Chondrocyte (in vitro differentiated cells): ENCODE measurements at places on chromosomes 12 and 14. TPM values are rescaled to one million over a fixed set of nuclear protein-coding genes. Genes with fewer than 3 reads are reported as not detected.

Gene PIP4K2C
- total RNA-seq: 27.9 to 33.1 TPM (median 30.5 TPM) in 3 replicates

Gene CYP46A1
- 0.72 to 2.8 TPM (median 1.2 TPM) in 3 replicates for total RNA-seq

Gene GALNT6
- 0.90 to 1.5 TPM (median 1.1 TPM) in 3 replicates for total RNA-seq

Gene LPAR5
- 0.41 to 0.57 TPM (median 0.48 TPM) in 3 replicates for total RNA-seq

Gene SIX4
- total RNA-seq: 26.0 to 44.9 TPM (median 26.2 TPM) in 3 replicates

Gene LTBR
- 11.8 to 46.5 TPM (median 41.1 TPM) in 3 replicates for total RNA-seq

Gene POLE
- total RNA-seq: 44.7 to 65.7 TPM (median 48.0 TPM) in 3 replicates

Gene WSCD2
- 0.23 to 1.6 TPM (median 0.32 TPM) in 3 replicates for total RNA-seq

Gene ARID2
- total RNA-seq: 23.0 to 34.5 TPM (median 25.1 TPM) in 3 replicates

Gene TSPAN19
- not detected in 3 replicates for total RNA-seq

Gene PDZRN4
- total RNA-seq: 0.15 to 0.25 TPM (median 0.17 TPM) in 3 replicates

Gene PSMD9
- 49.7 to 61.9 TPM (median 53.5 TPM) in 3 replicates for total RNA-seq

Gene GPX2
- not detected in 3 replicates for total RNA-seq

Gene ARHGEF25
- total RNA-seq: 29.0 to 30.6 TPM (median 29.5 TPM) in 3 replicates

Gene ANO4
- total RNA-seq: 6.5 to 11.0 TPM (median 9.2 TPM) in 3 replicates

Gene GALNT8
- 0.51 to 1.7 TPM (median 1.4 TPM) in 3 replicates for total RNA-seq

Gene ANO2
- 0.44 to 0.73 TPM (median 0.47 TPM) in 3 replicates for total RNA-seq

Gene CACNA2D4
- total RNA-seq: 0.30 to 0.92 TPM in 2 of 3 replicates, not detected in the other

Gene NDUFA9
- 68.1 to 87.9 TPM (median 68.7 TPM) in 3 replicates for total RNA-seq

Gene SLC10A1
- total RNA-seq: not detected in 3 replicates

Gene KCNC2
- not detected in 3 replicates for total RNA-seq

Gene PRIMA1
- total RNA-seq: not detected in 3 replicates

Gene CDCA3
- 4.1 to 7.5 TPM (median 5.6 TPM) in 3 replicates for total RNA-seq

Gene TAS2R7
- not detected in 3 replicates for total RNA-seq

Gene NFATC4
- total RNA-seq: 93.4 to 99.2 TPM (median 97.7 TPM) in 3 replicates

Gene OS9
- total RNA-seq: 284 to 337 TPM (median 290 TPM) in 3 replicates

Gene DIABLO
- 47.7 to 51.1 TPM (median 49.9 TPM) in 3 replicates for total RNA-seq

Gene PLEK2
- not detected in 3 replicates for total RNA-seq

Gene PELI2
- 4.7 to 9.0 TPM (median 8.7 TPM) in 3 replicates for total RNA-seq

Gene AVPR1A
- 0.15 to 0.45 TPM (median 0.41 TPM) in 3 replicates for total RNA-seq

Gene IRAK3
- total RNA-seq: 0.97 to 2.0 TPM (median 1.9 TPM) in 3 replicates

Gene LALBA
- total RNA-seq: not detected in 3 replicates

Gene HOXC10
- total RNA-seq: not detected in 3 replicates

Gene HOXC4
- not detected in 3 replicates for total RNA-seq

Gene CELA1
- total RNA-seq: not detected in 3 replicates

Gene HCAR1
- total RNA-seq: not detected in 3 replicates

Gene IL26
- 0.67 to 2.5 TPM in 2 of 3 replicates, not detected in the other for total RNA-seq

Gene WNT1
- not detected in 3 replicates for total RNA-seq

Gene TPH2
- total RNA-seq: not detected in 3 replicates

Gene GLIPR1L2
- total RNA-seq: 0.44 to 0.97 TPM (median 0.65 TPM) in 3 replicates

Gene ING4
- 32.9 to 38.5 TPM (median 37.5 TPM) in 3 replicates for total RNA-seq

Gene NEUROD4
- not detected in 3 replicates for total RNA-seq

Gene RPGRIP1
- not detected in 3 replicates for total RNA-seq

Gene NFE2
- not detected in 3 replicates for total RNA-seq

Gene CLEC7A
- total RNA-seq: not detected in 3 replicates

Gene CHST11
- 5.3 to 9.1 TPM (median 6.2 TPM) in 3 replicates for total RNA-seq

Gene ANKS1B
- 1.8 to 2.3 TPM (median 1.9 TPM) in 3 replicates for total RNA-seq

Gene FBXL14
- total RNA-seq: 6.1 to 6.4 TPM (median 6.3 TPM) in 3 replicates

Gene GDF3
- not detected in 3 replicates for total RNA-seq

Gene TSHR
- 0.51 TPM in 1 of 3 replicates, not detected in the others for total RNA-seq
